Activated CD4-positive, alpha-beta T cell treated with anti-CD3 and anti-CD28 coated beads, Interleukin-2, Interleukin-6, amounts not matched to agents 100 ng/mL and 50 ng/mL, durations not matched to agents 16 hours and 8 hours (primary cell): ENCODE measurements at places on chromosomes 12 and 14.
A peak's percentile ranks its signal among the peaks of the same experiment; 100 is the strongest.

DNA sequence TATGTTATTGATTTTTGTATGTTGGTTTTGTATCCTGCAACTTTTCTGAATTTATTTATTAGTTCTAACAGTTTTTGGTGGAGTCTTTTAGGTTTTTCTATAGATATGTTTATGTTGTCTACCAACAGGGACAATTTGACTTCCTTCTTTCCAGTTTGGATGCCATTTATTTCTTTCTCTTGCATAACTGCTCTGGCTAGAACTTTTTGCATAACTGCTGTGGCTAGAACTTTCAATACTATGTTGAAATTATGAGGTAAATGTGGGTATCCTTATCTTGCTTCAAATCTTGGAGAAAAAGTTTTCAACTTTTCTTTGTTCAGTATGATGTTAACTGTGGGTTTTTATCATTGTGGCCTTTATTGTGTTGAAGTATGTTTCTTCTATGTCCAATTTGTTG is 39.9 kb upstream of the PLBD1 start:
- no peak for DNase-seq

DNA sequence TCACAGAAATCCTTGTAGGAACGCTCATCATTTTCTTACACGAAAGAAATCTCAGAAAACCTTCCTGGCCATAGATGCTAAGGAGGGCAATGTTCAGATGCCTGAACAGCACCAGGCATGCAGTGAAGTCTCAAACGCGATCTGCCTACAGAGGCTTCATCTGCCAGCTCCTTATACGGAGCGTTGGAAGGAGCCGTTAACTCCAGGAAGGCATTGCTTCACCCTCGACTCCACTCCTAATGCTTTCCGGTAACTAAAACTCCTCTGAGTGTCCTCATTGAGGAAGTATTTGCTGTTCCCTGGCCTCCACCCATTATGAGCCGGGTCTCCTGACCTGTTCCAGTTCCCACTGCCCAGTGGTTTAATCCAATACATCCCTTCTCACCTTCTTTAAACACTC is 502.7 kb downstream of the BCL11B start:
- DNase-seq, result no peak

GRCh38 chr12:5171701-5172100 is 128.0 kb downstream of the KCNA5 start:
- DNase-seq, result peak; percentile 5

GRCh38 chr14:105411017-105411941 is 8.3 kb upstream of the MTA1 start:
- no peak for DNase-seq

GRCh38 chr12:13691598-13691997 is 289.8 kb downstream of the GRIN2B start:
- DNase-seq, result no peak

- DNase-seq, result no peak
These were observed 339.0 kb downstream of the FUT8 start for GRCh38 chr14:65751510-65751909.

GRCh38 chr14:26765301-26765700 is 167.5 kb upstream of the NOVA1 start:
- no peak for DNase-seq

- DNase-seq, result no peak
These were observed 105.1 kb downstream of the KICS2 start for GRCh38 chr12:64116969-64117368.

DNA sequence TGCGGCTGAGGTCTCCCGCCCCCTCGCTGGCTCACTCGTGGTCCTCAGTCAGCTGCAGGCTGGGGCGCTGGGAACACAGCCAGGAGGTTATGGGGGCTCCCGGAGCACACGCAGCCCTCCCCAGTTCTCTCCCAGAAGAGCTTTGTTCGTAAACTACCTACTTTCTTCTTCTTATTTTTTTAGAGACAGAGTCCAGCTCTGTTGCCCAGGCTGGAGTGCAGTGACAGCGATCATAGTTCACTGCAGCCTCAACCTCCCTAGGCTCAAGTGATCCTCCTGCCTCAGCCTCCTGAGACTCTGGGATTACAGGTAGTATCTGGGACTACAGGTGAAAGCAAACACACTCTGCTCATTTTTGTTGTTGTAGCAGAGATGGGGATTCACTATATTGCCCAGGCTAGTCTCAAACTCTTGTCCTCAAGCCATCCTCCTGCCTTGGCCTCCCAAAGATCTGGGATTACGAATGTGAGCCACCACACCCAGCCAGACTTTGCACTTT is 15.5 kb upstream of the PLA2G1B start:
- DNase-seq, result no peak

DNA sequence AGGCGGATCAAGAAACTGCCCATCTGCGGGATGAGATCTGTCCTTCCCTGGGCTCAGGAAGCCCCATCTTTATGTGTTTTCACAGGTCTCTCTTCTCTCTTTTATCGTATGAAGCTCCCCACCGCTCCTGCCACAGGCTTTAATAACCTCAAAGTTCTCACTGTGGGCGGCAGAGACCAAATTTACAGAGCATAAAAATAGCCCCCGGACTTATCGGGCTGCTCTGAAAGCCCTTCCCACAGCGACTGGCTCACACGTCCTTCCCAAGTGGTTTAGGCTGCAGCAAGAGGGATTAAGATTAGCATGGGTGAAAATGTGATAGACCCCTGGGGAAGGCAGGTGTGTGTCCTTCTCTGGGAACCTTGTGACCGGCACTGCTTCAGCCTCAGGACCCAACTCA is 47.8 kb downstream of the TESC start:
- no peak for DNase-seq

DNA sequence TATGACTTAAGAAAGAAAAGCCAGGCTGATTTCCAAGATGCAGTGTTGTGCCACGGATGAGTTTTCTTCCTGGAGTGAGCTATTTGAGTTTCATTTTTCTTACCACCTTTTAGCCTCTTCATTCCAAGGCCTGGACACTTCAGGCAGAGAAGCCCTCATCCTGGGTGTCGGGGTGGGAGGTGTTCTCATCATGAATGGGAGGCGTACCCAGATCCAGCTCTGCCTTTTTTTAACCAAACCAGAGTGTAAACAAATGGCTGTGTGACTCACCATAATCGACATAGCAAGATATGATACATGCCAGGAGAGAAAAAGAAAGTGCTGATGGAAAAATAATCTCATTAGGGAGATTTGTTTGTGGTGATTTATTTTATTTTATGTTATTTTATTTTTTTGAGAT is 79.9 kb downstream of the ARF6 start:
- peak; percentile 77 for DNase-seq

DNA sequence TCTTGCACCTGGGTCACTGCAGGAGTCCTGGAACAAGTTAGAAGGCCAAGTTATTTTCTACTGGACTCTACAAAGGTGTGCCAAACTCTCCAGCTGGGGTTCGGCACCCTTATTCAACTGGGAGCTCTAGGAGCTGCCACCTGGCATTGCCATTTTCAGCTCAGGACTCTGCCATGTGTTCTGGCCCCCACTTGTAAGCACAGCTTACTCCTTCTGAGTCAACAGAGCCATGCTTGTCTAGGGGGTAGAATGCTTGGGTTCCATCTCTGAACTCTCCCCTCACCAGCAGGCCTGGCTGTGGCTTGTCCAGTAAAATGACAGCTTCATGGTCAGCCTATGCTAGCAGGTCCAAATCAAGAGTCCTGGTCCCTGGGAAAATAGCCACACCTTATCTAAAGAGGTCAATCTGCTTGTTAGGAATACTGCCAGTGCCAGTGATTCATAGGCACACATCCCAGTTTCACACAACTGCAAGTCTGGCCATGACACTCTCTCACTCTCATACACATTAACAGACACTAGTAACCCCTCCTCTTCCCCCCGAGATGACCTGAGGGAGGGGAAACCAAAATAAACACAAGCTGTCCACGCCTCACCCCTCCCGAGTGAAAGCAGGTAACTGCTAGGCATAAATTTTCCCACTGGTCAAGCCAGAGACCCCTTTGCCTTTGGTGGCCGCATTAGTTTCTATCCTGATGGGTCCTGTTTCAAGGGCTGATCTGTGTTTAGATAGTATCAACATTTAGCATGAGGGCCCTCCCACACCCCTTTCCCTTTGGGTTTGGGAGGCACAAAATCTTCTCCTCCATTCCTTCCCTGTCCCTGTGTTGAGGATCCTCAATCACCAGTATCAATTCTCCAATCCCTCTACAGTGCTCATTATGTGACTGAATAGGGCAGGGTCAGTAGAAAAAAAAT is 182.3 kb upstream of the GZMB start:
- DNase-seq, result no peak

DNA sequence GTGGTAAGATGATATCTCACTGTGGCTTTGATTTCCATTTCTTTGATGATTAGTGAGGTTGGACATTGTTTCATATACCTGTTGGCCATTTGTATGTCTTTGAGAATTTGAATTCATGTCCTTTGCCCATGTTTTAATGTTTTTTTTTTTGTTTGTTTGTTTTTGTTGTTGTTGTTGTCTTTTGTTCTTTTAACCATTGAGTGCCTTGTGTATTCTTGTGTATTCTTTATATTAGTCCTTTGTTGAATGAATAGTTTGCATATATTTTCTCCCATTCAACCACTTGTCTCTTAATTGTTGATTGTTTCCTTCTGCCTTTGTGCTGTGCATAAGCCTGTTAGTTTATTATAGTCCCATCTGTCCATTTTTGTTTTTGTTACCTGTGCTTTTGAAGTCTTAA is 71.9 kb downstream of the FBXO33 start:
- DNase-seq, result no peak

- DNase-seq, result no peak
These were observed 10.7 kb downstream of the TBX3 start for GRCh38 chr12:114673169-114673833.

GRCh38 chr12:118206107-118206412 is 70.1 kb downstream of the PEBP1 start:
- DNase-seq, result no peak

DNA sequence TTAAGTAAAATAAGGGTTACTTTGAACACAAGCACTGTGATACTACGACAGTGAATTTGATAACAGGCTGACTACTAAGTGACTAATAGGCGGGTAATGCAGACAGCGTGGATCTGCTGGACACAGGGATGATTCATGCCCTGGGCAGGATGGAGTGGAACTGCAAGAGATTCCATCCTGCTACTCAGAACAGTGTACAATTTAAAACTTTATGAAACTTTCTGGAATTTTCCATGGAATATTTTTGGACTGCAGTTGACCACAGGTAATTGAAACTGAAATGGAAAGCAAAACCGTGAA is 46.0 kb downstream of the YEATS4 start:
- no peak for DNase-seq

DNA sequence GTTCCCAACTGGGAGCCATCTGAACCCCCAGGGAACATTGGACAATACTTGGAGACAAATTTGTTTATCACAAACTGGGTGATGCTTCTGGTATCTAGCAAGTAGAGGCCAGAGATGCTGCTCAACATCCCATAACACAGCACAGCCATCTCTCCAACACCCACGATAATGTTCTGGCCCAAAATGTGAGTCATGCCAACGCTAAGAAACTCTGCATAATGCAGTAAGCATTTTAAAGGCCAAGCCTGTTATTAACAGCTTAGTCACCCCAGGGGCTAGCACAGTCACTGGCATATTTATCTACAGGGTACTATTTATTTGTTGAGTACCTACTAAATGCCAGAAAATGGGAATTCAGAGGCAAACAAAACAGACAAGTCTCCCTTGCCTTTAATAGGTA is 873.1 kb upstream of the TMEM132C start:
- DNase-seq, result no peak

DNA sequence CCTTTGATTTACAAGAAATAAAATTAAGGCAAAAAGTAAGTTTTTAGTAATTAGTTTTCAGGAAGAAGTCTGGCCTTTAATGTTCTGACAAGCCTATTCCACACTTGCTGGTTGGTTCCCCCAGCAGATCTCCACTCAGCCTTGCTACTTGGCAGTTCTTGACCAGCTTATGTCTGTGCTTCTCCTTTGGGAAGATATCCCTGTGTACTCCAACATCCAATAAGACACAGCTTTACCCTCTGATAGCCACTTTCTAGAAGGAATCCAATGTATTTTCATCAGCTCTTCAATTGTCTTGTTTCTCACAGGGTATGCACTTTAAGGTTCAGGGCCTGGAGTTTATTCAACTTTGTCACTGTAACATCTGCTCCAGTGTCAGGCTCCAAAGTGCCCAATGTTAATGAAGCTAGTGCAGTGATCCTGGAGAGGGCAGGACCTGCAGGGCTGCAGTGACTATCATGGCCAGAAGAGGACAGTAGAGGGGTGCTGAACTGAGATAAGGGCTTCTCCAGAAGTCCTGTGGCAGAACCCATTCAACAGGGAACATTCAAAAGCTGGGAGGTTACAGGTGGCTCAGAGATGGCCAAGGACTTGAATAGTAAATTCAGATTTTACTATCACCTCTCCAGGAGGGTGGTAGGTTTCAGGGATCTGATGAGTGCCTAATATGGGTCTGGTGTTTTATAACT is 22.9 kb downstream of the JKAMP start:
- DNase-seq, result peak; percentile 60

GRCh38 chr12:131642771-131643170 is 68.1 kb upstream of the SFSWAP start:
- no peak for DNase-seq

DNA sequence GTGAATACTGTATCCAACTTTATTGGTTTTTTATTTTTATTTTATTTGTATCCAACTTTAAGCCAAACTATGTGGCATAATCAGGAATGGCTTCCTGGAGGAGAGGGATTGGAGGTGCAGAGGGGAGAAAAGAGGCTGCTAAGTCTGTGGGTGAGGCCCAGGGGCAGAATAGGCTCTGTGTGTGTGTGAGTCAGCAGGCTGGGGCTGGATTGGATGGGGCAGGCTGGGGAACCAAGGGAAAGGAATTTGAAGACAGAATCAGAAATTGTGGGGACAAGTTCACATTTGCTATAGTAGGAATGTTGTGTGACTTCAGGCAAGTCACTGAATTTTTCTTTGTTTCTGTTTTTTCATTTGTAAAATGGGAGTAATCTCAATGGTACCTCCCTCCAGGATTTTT is 12.8 kb upstream of the RILPL1 start:
- no peak for DNase-seq

DNA sequence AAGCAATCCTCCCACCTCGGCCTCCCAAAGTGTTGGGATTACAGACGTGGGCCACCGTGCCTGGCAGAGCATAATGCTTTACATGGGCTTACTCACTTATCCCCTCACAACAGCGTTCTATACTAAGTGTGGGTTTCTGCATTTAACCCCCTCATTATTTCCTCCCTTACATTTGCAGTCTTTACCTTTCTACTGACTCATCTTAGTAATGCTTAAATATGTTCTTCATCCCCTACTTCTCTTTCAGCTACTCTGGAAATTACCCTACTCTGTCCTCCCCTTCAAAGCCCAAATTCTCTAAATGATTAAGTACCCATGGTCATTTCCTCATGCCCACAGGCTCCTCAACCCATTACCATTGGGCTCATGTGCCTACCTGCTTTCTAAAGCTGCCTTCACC is 40.7 kb downstream of the NKX2-1 start:
- peak; percentile 27 for DNase-seq

- no peak for DNase-seq
These were observed 114.4 kb downstream of the SLC38A1 start for GRCh38 chr12:46154221-46154985.
